ENCODE measurements at places on chromosomes 2 and 18.
A peak's percentile ranks its signal among the peaks of the same experiment; 100 is the strongest.

DNA sequence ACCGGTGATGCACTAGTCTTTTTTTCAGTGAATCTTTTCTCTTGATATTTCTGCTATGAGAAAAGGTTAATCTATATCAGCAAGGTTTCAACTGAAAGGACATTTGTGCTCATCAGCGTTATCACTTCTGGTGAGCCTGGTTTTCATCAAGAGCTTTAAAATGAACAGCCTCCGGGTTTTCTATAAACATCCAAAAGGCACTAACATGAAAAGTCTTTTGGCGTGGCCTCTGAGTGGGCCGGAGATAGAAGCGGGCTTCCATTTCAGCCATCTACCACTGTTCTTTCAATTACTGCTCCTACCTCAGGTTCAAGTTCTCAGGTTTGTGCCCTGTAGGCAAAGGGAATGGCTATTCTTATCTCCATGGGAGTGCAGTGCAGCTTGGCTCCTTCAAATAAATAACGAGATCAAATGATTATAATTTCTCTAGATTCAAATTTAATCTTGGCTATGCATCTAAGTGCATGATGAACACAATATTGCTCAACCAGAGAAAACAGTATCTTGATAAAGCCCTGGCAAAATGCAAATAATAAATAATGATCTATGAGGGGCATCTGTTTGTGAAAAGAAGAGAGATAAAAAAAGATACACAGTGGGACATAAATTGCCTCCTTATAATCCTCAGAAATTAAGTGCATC, 314.8 kb downstream of the CDH2 start:
- no peak for DNase-seq

DNA sequence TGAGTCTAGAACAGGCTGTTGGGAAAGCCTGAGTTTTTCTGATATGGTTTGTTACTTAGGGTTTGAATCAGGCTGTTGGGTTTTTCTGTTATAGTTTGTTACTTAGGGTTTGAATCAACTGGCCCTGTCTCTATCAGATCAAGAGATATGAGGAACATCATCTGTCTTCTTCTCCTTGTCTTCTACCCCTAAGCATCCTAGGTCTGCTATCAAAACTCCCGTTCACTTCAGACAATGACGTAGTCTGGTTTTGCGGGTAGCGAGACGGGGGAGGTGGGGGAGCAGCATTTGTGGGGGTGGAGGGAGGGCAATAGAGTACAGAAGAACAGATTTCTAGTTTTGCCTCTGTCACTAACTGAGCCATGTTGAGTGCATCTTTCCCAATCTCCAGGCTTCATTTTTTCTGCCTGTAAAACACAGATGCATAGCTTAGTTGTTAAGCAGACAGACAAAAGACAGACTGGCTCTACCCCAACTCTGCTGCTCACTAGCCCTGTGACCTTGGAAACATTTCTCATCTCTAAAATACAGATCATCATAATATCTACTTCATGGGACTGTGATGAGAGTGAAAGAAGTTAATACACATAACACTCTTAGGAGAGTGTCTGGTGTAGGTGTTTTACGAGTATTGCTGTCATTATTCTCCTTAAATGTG, 9.1 kb downstream of the TNP1 start:
- DNase-seq, result no peak

DNA sequence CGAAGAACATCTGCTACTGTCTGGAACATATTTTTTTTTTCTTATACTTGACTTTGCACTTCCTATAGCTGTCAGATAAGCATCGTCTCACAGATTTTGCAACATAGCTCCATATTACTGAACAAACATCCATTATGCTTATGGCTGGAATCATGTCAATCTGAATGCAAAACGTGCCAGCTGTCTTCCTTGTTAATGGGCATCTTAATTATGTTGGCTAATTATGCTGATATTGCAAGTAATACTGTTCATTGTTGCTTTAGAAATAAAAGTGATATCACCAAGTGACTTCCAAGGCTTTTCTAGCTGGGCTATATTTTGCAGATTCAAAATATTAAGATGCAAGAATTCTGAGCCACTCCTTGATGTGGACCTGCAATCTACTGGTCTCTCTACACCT, 176.8 kb downstream of the ARL4C start:
- DNase-seq, result no peak

DNA sequence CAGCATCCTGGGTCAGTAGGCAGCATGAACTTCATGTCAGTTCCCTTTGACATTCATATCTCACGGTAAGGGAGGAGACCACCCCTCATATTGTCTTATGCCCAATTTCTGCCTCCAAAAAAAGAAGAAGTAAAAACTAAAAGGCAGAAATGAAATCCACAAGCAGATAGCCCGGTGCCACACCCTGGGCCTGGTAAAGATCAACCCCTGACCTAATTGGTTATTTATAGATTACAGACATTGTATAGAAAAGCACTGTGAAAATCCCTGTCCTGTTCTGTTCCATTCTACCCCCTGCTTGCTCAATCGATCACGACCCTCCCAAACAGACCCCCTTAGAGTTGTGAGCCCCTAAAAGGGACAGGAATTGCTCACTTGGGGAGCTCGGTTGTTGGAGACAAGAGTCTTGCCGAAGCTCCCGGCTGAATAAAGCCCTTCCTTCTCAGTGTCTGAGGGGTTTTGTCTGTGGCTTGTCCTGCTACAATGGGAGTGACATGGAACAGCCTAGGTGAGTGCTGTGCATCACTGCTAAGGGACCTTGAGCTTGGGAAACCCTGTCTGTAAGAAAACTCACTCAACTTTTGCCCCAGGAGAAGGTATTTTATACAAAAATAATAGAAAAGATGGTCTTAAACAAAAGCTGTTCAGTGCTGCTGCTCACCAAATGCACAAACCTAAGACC, 11.1 kb downstream of the NDUFV2 start:
- no peak for DNase-seq

- DNase-seq, result no peak
Measured at GRCh38 chr18:907115-907884, 2.6 kb downstream of the ADCYAP1 start.

GRCh38 chr2:133591164-133591563, 22.9 kb upstream of the NCKAP5 start:
- peak; percentile 28 for DNase-seq

DNA sequence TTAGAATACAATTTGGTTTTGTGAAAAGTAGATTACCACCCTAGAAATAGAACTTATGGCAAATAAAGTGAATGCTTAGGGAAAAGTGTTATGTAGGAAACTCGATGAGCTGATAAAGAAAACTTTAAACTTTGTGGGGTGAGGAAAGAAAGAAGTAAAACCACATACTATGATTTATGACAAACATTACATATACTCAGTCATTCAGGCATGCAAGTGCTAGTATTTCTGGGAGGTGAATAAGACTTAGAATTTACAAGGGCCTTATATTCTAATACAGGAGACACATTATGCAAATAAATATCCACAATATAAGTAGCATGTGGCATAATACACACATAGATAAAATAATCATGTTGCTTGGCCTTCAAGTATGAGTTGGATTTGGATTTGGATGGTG, 618.1 kb downstream of the XIRP2 start:
- no peak for DNase-seq

DNA sequence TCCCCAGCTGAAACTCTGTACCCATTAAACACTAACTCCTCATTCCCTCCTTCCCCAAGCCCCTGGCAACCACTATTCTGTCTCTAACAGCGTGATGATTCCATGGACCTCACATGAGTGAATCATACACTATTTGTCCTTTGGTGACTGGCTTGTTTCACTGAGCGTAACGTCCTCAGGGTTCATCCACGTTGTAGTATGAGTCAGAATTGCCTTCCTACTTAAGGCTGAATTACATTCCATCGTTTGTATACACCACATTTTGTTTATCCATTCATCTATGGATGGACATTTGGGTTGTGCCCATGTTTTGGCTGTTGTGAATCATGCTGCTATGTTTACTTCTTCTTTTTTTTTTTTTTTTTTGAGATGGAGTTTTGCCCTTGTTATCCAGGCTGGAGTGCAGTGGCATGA, 19.6 kb upstream of the CABLES1 start:
- DNase-seq, result peak; percentile 93

DNA sequence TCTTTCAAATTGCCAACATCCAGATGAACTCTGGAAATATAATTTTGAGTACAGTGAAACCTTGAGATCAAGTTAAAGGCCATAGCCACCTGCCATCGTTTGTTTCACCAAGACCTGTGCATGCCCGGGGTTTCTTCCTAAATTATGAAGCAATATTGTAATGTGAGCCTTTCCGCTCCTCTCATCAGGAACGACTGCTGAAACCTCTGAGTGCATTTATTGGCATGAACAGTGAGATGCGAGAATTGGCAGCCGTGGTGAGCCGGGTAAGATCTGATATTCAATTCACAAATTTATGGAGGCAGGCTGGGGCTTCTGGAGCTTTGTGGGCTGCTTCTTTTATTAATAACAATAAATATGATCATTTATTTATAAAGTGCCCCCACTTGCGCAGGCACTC, 27.7 kb upstream of the ELOA2 start:
- DNase-seq, result no peak

- DNase-seq, result no peak
Measured at GRCh38 chr2:152481881-152482583, 147.1 kb downstream of the FMNL2 start.

DNA sequence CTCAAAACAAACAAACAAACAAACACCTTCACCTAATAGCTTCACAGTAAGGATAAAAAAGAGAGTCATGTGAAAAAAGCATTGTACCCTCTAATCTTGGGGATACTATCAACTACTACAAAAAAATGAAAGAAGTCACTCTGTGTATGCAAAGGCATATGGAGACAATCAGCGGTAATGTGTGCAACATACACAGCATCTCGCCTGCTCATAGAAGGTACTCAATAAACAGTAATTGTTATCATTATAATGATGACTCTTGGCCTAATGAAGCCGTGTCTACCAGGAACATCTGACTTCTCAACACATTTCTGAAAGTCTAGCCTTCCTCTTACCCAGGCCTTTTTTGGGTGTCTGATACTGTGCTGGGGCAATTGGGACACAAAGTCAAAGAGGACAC, 55.3 kb downstream of the MYCN start:
- DNase-seq, result no peak

DNA sequence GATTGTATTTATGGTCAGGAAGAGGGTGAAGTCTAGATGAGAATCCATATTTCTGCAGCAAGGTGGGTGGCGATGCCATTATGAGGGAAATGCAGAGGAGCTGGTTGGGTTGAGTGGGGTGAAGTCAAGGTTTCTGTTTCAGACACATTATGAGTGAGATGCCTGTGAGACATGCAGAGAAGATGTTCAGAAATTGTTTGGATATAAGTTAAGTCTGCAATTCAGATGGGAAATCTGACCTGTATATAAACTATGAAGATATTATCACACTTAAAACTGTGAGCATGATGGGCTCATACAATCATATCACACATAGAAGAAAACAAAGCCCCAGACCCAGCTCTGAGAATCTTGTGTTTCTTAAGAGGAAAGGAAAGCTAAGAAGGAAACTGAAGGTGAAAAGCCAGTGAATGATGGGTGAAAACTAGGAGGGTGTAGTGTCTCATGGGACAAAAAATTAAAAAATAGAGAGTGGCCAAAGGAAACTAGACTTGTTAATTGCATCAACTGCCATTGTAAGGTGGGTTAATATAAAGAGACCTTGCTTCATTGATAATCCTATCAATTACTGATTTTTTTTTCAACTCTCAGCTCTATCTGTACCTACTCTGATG, 14.2 kb downstream of the GALNT5 start:
- DNase-seq, result no peak

- no peak for DNase-seq
Measured at GRCh38 chr2:112187805-112188596, 49.8 kb downstream of the FBLN7 start.

DNA sequence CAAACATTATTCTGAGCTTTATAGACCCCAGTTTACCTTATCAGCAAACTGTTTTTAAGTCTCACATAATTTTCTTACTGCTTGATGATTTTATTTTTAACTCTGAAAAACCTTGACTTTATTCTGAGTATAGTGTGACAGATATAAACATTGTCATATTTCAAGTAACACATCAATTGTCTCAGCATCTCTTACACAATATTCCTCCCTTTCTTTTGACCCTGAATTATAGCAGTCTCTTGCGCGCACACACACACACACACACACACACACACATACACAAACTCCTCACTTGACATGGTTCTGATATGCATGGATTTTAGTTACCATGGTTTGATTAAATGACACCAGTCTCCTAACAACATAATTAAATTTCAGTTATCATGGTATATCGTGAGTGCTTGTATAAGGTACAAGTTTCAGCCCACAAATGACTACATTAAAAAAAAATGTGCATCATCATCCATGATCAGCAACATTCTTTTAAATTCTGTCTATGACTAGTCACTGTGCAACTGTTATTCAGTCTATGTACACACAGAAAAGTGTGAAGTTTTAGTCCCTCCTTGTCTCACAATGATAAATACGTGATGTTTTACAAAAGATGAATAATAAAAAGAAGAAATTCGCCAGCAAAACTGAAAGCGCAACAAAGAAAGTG, 39.5 kb upstream of the TACR1 start:
- DNase-seq, result peak; percentile 31

DNA sequence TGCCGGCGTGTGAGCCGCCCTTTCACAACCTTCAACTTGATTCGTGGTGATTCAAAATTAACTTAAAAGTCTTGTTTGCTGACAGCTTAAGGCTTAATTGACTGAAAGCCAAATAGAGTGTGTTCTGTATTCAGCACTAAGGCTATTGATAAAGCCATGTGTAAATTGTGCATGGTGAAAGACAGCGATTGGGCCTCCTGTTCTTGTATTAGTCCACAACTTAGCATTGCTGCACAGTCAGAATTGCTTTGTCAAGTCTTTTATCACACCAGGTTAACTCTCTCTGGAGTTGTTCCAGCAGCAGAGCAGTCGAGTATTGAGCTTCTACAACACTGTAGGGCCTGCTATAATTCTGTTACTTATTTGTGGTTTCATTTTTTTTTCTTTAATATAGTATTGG, 210.1 kb downstream of the WDR7 start:
- no peak for DNase-seq

- DNase-seq, result no peak
Measured at GRCh38 chr2:102686479-102687439, 67.4 kb downstream of the SLC9A2 start.

- no peak for DNase-seq
Measured at GRCh38 chr2:11007331-11008264, 95.9 kb downstream of the KCNF1 start.

- DNase-seq, result no peak
Measured at GRCh38 chr2:4964579-4964978, 727.6 kb upstream of the SOX11 start.

Data from stromal cell of bone marrow (primary cell).